ENCODE measurements at places on chromosomes 13 and 19. TPM values are rescaled to one million over a fixed set of nuclear protein-coding genes. Genes with fewer than 3 reads are reported as not detected.

DNA sequence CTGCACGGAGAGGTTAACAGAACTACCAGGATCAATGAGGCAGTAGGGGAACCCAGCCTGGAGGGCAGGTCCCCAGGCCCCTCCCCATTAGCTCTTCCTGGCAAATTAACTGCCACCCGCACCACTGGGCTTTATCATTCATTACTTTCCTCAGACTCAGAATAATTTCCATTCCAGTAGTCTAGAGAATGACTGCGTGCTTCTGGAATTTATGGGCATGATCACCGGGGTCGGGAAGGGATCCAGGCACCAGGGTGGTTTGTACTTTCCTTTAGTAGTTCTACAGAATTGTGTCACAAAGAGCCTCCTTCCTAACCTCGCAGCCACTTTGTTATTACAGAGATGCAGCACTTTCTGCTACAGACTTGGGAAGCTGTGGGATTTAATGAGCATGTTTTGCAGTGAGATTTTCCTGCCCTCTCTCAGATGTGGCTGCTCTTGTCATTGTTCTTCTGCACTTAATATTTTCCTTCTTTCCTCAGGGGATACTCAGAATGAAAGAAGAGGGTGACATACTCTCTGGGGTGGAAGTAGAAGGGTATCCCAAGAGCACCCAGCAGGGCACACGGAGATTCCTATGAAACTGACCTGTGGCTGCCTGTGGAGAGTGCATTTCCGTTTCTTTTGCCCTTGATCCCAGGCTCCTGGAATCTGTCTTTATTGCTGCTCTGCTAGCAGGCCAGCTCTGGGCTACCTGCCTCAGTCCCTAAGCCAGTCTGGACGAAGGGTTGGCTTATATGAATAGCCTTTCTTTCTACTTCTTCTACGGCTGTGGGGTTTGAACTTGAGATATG is 285.0 kb upstream of the SLC10A2 start:
- DNase-seq = no peak

DNA sequence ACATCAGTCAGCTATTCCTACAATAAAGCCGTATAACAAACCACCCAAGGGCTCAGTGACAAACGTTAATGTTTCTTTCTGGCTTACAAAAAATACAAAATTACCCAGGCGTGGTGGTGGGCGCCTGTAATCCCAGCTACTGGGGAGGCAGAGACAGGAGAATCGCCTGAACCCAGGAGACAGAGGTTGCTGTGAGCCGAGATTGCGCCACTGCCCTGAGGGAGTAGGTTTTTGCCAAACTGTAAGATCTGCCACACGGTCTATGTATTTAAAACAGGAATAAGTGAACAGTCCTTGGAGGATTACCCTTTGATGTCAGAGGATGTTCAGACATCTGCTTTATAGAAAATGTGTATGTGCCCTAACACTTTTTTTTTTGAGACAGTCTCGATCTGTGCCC is 105.8 kb downstream of the DPF1 start:
- no peak for DNase-seq

DNA sequence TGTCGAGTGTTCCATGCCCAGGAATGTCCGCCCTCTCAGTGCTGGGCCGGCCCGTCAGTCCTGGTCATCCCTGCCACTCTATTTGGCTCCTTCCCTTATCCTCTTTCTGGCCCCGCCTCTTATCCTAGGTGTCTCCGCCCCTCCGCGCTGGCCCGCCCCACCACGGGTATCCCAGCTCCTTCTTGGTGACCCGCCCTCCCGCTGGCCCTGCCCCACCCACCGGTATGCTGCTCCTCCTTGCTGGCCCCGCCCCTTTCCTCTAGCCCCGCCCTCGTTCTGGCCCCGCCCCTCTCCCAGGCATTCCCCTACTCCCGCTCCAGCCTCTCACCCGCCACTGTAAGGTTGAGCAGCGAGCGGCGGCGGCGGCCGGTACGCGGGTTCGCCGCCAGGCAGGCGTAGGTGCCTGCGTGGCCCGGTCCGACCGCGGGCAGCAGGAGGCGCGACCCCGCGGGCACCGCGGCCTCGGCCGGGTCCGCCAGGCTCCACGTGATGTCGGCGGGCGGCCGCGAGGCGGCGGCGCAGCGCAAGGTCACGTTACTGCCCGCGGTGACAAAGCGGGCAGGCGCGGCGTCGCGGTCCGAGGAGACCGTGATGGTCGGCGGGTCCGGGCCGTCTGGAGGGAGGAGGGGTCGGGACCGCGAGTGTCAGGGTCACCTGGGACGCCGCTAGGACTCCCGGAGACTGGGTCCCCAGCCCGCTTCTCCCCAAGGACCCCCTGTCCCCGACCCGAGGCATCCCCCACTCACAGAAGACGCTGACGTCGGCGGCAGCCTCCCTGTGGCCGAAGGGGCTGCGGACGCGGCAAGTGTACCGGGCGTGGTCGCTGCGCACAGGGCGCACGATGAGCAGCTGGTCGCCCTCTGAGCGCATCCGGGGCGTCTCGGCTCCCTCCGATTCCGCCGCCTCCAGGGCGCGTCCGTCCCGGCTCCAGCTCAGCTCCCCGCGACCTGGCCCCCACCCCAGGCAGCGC is 2.0 kb downstream of the VSIG10L start:
- DNase-seq = peak; percentile 87

- DNase-seq = no peak
Measured at GRCh38 chr13:57748096-57748495, 116.6 kb downstream of the PCDH17 start.

- DNase-seq = peak; percentile 22
Measured at GRCh38 chr19:47713046-47714021, at the start of gene EHD2. Gene EHD2 (plus strand): TSS chr19:47713422. CDS start chr19:47716613, 3,191 bp downstream.

- DNase-seq = no peak
Measured at GRCh38 chr19:38183251-38183897, 40.6 kb downstream of the DPF1 start.

- peak; percentile 18 for DNase-seq
Measured at GRCh38 chr19:23817519-23817918, 58.8 kb upstream of the ZNF681 start.

- DNase-seq = peak; percentile 81
Measured at GRCh38 chr13:30422054-30422839, at the start of gene UBE2L5. Gene UBE2L5 (plus strand): TSS chr13:30422493. CDS start chr13:30427991, 5,498 bp downstream.

DNA sequence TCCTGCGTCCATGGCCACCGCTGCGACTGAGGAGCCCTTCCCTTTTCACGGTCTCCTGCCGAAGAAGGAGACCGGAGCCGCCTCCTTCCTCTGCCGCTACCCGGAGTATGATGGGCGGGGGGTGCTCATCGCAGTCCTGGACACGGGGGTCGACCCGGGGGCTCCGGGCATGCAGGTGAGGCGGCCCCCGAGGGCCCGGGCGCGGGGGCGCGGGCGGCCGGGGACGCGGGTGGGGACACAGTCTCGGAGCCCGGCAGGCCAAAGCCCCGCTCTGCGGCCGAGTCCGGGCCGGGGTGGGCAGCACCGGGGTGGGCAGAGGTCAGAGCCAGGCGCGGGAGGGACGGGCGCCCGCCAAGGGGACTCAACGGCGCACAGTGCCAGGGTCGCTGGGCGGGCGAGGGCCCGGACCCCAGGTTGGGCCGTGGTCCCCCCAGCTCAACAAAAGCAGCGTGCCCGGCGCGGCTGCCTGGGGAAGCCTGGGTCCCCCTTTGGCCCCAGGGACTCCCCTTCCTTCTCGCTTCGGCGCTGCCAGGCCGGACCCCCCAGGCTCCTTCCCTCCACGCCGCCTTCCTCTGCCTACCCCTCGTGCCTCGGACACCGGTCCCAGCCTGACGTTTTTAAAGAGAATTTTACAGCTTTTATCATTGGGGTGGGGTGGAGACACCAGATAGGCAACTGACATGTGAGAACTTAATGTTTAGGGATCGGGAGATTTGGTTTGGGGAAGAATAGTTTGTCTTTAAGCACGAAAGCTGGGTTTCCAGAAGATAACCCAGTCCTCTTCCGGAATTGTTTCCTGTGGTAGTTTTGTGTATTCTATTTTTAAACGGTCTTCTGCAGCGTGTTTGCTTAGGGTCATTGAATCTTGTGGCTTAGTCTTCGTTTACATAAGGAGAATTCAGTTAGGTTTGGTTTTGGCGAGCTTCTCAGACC is 509 bp downstream of the TPP2 start:
- DNase-seq = peak; percentile 56

DNA sequence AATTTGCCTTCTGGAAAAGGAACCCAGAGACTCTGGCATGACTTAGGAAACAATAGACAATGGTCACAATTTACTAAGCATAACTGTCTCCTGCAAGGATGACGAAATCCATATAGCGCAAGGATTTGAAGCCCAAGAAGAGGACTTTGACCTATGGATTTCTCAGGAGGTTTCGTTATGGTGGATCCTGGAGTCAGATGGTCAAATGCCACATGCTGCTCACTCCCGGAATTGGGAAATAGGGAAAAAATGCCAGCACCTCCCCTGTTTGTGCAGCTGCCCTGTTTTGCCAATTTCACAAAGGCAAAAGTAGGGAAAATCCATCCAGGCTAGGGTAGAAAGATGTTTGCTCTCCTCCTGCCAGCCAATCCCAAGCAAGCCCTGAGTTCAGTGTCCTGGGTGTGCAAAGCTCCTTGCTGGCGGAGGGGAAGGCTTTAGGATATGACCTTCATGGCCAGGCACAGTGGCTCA is 23.4 kb downstream of the RDH8 start:
- no peak for DNase-seq

DNA sequence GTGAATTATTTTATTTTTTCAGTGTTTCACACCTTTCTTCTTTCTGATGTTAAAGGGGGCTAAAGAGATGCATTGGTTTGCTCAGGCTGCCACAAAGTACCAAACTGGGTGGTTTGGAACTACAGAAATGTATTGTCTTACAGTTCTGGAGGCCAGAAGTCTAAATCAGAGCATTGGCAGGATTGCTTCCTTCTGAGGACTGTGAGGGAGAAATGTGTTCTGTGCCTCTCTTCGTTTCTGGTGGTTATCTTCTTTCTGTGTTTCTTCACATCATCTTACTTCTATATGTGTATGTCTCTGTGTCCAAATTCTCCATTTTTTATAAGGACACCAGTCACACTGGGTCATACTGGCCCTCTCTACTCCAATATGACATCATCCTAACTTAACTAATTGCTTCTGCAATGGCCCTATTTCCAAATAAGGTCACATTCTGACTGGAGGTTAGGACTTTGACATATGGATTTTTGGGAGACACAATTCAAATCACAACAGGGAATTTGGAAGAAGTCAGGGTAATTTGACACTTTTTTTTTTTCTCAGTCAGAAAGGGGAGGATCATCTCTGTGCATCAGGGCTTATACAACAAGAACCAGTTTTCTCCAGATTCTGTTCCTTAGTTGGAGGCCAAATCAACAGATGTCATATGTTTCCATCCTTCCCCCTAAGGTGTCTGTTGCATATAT is 188.2 kb downstream of the KCNRG start:
- no peak for DNase-seq

GRCh38 chr13:80374444-80374843 is 33.5 kb upstream of the SPRY2 start:
- no peak for DNase-seq

DNA sequence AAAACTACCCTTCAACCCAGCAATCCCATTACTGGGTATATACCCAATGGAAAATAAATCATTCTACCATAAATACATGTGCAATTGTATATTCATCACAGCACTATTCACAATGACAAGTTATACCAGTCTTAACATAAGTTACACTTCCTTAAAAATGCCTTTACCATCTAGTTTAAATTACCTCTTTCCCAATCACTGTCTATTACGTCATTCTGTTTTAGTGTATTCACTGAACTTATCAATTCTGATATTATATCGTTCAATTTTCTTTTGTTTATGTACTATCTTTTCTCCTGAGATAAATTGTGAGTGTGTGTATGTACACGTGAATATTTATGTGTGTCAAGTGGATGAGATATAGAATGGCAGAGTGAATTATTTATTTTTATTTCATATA is 1416.8 kb downstream of the OLFM4 start:
- DNase-seq = no peak

GRCh38 chr19:19662344-19662743 is 1.1 kb downstream of the ATP13A1 start:
- DNase-seq = peak; percentile 43

DNA sequence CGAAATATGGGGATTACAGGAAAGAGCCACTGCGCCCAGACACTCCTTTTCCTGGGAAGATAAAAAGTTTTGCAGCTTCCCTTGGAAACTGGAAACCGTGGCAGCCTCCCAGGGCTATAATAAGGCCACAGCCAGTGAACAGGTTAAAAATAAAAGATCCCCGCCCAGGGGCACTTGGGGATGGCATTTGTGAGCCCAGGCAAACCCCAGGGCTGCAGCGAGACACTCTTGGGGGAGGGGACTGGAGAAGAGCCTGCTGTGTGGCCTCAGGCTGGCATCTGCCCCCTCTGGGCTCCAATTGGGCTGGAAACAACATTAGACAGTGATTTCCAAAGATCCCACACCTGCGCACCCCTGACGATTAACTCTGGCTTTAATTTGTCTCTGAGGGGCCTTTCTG is 11.2 kb downstream of the FEM1A start:
- no peak for DNase-seq

- DNase-seq = no peak
Measured at GRCh38 chr19:6210091-6210490, 69.7 kb downstream of the MLLT1 start.

- no peak for DNase-seq
Measured at GRCh38 chr19:33690378-33691029, 68.8 kb downstream of the CHST8 start.

GRCh38 chr13:76331943-76332712 is 554.1 kb downstream of the KCTD12 start:
- DNase-seq = no peak

GRCh38 chr13:82833923-82834322 is 1048.4 kb downstream of the SLITRK1 start:
- no peak for DNase-seq

GRCh38 chr19:5445561-5446055 is 9.6 kb upstream of the ZNRF4 start:
- DNase-seq = no peak

DNA sequence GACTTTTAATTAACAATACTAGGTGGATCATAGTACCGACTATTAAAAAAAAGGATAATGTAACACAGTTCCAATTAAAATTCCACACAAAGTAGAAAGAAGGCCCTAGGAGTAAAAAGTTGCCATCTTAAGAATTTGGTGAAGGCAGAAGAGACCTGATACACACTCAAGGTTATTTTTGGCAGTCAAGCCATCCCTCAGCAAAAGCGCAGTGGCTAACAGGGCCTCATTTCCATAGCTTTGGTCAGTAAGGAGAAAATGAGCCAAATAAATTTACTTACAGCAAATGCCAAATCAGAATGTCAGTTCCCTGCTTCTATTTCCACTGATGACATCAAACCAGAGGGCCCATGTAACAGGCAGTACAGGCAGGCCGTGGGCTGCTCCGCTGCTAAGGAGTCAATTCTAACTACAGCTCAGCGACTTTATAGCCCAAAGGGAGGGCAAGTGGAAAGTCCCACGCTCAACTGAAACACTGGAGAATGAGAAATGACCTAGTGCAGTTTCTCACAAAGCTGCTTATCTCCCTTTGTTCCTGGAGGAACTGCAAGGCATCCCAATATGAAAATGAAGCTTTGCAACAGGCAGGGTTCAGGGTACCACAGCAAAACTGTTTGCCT is 6.3 kb downstream of the ARGLU1 start:
- DNase-seq = peak; percentile 47

FFAR1 gene
- not detected for polyA plus RNA-seq

TFDP1 gene
- polyA plus RNA-seq = 59.6 TPM

FFAR2 gene
- not detected for polyA plus RNA-seq

C13orf42 gene
- not detected for polyA plus RNA-seq

F10 gene
- polyA plus RNA-seq = not detected

GDF15 gene
- not detected for polyA plus RNA-seq

UBE2L5 gene
- polyA plus RNA-seq = not detected
